ENCODE measurements at places on chromosomes 2 and 18.

- DNase-seq, result no peak
Observed at GRCh38 chr18:28269750-28270149, 92.8 kb upstream of the CDH2 start.

GRCh38 chr2:107591561-107592279, 235.0 kb upstream of the RGPD4 start:
- DNase-seq, result no peak

DNA sequence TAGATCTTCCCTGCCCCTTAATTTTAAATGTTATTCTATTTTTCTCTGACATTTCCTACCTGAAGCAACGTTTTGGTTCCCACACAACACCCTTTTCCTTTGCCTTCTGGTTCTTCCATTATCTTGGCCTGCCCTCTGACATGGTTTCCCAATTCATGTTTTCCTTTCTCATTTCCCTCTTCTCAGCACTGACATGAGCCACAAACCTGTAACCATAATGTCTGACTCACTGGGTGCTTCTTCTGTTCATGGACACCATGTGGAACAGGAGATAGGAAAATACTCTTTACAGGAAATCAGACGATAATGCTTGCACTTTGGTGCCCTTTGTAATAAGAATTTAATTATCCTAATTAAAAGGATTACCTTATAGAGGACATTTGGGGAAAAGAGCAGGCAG, 142.0 kb downstream of the ZEB2 start:
- no peak for DNase-seq

DNA sequence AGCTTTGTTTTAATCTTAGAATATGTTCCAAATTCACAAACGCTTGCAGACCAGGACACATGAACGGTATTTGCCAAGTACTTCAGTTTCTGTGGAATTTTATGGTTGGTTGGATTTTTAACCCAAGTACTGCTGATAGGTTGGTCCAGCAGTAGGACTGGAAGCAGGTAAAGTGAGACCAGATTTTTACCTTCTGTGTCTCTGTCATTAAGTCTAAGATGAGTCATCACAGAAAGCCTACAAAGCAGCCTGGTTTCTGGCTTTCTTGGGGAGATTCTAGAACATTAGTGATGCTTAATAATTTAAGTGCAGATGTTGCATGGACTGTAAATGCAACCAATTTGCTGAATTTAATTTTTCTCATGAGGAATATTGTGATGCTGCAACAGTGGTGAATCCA, 100.5 kb downstream of the SCG2 start:
- DNase-seq, result no peak

DNA sequence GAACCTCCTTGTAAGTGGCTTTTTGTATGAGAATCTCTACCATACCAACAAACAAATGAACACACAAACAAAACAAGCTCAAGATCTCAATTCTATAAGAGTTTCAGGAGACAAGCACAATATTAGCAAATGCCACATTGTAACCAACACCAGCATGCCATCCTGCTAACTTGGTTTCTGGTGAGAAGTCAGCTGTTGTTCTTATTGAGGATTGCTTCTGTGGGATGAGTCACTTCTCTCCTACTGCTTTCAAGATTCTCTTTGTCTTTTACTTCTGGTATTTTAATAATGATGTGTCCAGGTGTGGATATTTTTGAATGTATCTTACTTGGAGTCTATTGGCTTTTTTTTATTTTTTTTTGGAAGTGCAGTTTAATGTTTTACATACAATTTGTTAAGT, 131.7 kb downstream of the BCL2L11 start:
- no peak for DNase-seq

DNA sequence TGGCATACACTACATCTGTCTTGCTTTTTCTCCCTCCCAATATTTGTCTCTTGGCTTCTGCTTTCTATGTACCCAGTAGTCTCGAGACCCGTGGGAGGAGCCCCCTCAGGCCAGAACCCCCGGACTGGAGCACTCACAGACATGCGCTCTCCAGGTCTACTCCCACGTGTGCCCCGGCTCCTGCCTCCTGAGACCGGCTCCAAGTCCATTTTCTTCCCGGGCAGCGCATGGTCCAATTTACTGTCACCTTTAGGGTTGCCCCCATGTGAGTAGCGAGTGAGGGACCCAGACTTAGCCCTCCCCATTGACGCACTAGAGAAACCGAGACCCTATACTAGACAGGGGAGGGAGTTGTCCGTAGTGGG, 11.8 kb upstream of the TEX51 start:
- no peak for DNase-seq
